ENCODE measurements at places on chromosomes 16 and 17.

- no peak for DNase-seq
Observed at GRCh38 chr17:76914937-76915336, 46.7 kb downstream of the MGAT5B start.

- no peak for DNase-seq
Observed at GRCh38 chr17:62821189-62822079, 13.3 kb upstream of the MARCHF10 start.

GRCh38 chr16:15913046-15913698, 24.8 kb upstream of the CEP20 start:
- DNase-seq = no peak

DNA sequence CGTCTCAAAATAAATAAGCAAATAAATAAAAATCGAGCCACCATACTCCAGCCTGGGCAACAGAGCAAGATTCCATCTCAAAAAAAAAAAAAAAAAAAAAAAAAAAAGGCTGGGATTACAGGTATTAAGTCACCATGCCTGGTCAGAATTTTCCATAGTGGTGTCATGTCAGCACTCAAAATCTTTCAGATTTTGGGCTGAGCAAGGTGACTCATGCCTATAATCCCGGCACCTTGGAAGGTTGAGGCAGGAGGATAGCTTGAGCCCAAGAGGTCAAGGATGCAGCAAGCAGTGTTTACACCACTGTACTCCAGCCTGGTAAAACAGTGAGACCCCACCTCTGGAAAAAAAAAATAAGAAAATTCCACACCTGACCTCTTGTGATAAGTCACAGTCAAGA, 52.2 kb downstream of the FBXL20 start:
- no peak for DNase-seq

- no peak for DNase-seq
Observed at GRCh38 chr17:40551879-40552768, 13.1 kb downstream of the CCR7 start.

- no peak for DNase-seq
Observed at GRCh38 chr17:66451188-66452149, 149.1 kb downstream of the PRKCA start.

DNA sequence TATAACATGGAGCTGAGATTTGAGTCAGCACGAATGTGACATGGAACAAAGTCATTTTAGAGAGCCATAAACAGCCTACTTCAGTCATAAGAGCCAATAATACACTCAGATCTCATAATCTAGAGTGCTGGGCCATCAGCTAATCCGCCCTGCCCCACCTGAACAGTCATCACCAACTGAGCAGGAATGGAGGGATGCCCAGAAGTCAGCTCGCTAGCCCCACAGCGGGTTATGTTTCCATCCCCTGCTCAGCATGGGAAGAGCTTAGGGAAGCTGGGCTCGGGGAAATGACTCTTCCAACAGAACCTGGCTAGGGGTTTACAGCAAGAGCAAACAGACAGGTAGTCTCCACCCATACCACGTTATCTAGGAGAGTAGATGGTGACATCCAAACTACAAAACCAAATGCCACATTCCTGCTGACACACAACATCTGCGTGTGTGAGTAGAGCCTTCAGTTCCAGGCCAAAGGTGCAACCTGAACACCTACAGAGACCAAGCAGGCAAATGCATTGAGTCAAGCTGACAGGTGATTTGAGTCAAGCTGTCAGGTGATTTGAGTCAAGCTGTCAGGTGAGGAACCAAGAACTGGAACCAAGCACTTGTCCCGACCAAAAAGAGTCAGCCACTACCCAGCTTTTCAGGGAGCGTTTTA, 2.0 kb downstream of the TMEM11 start:
- no peak for DNase-seq

DNA sequence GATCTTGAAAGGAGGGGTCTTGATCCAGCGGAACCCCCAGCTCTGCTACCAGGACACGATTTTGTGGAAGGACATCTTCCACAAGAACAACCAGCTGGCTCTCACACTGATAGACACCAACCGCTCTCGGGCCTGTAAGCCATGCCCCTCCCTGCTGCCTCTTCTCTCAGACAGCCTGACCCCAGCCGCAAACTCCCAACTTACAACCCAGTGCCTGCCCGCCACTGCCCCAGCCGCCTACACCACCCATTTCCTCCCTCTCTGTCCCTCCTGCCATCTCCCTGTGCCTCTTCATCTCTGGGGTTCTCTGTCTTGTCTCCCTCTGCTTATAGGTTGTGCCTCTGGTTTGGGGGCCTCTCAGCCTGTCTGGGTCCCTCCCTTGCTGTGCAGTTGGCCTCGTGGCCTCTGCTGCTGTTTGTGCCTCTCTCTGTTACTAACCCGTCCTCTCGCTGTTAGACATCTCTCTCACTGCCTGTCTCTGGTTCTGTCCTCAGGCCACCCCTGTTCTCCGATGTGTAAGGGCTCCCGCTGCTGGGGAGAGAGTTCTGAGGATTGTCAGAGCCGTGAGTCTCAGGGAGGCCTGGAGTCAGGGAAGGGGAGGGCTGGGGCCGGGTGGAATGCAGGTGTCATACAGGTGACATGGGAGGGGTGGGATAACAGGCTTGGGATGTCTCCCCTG, 9.6 kb downstream of the ERBB2 start:
- no peak for DNase-seq

DNA sequence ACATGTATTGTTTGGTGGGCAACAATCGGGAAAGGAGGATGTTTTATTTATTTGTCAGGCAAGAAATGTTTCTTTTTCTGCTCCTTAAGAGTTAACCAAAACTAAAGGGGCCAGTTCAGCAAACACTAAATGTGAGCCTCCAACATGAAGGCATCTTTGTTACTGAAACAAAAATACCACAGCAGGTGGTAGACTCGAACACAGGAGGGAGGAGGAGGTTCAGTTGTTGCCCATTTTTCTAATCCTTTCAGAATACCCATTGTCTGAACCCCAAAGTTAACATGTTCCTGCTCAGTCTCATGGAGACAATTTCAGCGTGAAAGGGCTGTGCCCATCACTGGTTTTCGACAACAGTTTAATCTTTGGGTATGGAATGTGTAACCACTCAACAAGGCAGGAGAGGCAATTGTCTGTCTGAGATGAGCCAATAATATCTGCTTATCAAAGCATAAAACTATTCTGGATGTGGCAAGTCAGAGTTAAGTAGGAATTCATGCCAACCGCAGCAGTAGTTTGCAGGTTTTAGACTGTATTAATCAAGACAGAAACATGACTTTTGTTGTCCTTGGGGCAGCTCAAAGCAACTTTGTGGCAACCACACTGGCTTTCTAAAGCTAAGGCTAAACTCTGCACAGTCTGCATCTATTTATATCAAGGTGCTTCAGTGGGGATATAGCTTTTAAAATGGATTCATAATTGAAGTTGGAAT, 211.7 kb downstream of the FTO start:
- no peak for DNase-seq

DNA sequence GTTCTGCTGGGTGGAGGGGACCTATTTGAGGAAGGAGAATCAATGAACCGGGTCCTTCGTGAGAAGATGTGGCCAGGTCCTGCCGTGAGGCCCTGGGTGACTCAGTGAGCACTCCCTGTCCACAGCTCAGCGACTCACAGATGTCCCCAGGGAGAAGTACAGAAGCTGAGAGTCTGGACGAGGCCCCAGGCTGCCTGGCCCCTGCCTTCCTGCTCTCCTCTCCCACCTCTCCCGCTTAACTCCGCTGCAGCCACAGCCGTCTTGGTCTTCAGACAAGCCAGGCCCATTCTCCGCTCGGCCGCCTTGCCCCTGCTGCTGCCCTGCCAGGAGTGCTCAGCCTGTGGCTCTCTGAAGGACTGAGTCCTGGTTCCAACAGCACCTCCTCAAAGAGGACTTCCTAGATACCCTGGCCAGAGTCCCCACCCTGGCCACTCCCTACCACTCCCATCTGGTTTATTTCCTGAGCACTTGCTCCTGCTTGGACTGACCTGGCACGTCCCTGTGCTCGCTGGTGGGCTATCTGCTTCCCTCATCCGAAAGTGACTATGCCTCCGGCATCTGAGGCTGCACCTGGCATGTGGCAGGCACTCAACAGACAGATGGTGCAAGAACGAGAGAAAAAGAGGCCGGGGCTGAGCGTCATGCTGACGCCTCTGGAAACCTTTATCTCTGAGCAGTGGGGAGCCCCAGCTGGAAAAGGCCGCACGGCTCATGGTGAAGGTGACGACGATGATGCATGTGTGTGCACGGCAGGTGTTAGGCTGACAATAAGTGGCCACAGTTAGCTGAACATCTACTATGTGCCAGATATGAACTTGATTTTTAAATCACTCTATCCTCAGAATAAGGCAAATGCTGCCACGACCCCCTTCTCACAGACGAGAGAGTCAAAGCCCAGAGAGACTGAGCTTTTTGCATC, 9.2 kb upstream of the TNFRSF13B start:
- DNase-seq = no peak

GRCh38 chr17:51435171-51435552, 174.8 kb downstream of the UTP18 start:
- no peak for DNase-seq

DNA sequence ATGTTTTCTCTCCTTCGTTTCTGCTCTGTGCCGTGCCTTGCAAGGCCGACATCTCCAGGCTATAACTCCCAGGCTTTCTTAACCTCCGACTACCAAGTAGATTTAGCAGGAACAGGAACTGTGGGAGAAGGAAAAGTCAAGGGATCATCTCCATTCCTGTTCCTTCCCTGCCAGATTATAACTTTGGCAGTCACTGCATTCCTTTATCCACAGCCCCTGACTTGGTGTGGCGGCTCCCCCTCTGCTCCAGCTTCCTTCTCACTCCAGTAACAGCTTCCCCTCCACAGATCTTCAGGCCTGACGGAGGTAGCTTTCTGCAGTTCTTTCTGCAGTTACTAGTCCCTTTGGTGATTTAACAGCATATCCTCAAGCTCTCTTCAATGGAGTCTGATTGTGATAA, 234.6 kb upstream of the MON1B start:
- no peak for DNase-seq

GRCh38 chr16:64882078-64882784, 239.6 kb downstream of the CDH11 start:
- no peak for DNase-seq

GRCh38 chr16:28839899-28840298, 6.2 kb downstream of the TUFM start:
- no peak for DNase-seq

DNA sequence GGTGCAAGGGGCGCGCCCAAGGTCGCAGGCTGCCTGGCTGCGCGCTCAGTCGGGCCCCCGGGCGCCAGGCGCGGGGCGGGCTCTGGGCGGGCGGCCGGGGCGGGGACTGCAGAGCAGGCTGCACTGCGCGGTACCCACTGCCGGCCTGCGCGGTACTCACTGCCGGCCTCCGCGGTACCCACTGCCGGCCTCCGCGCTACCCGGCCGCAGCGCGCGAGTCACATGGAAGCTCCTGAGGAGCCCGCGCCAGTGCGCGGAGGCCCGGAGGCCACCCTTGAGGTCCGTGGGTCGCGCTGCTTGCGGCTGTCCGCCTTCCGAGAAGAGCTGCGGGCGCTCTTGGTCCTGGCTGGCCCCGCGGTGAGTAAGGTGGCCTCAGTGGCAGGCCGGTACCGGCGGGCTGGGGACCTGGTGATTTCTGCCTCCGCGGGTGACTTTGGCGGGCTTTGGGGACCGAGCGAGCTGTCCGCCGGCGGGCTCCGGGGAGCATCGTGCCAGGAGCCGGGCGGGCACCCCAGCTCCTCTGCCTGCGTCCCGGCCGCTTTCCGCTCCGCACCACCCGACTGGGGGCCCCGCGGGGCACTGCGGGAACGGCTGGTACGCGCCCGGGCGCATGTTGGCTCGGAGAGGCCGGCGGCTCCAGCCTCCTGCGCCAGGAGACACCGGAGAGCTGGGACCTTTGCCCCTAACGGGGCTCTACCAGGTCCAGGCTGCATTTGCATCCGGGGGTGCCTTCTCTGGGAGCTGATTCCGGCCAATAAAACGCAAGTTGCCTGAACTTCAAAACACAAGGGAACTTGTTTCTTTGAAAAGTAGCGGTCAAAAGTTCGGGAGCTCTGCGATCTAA, at the start of gene SLC47A1:
TSS of gene SLC47A1 (plus strand) at position 137 of the 844 bp plus-strand sequence. CDS start at position 223, 86 bp downstream.
- DNase-seq = no peak

- no peak for DNase-seq
Observed at GRCh38 chr17:46908068-46908737, 14.8 kb upstream of the GOSR2 start.

DNA sequence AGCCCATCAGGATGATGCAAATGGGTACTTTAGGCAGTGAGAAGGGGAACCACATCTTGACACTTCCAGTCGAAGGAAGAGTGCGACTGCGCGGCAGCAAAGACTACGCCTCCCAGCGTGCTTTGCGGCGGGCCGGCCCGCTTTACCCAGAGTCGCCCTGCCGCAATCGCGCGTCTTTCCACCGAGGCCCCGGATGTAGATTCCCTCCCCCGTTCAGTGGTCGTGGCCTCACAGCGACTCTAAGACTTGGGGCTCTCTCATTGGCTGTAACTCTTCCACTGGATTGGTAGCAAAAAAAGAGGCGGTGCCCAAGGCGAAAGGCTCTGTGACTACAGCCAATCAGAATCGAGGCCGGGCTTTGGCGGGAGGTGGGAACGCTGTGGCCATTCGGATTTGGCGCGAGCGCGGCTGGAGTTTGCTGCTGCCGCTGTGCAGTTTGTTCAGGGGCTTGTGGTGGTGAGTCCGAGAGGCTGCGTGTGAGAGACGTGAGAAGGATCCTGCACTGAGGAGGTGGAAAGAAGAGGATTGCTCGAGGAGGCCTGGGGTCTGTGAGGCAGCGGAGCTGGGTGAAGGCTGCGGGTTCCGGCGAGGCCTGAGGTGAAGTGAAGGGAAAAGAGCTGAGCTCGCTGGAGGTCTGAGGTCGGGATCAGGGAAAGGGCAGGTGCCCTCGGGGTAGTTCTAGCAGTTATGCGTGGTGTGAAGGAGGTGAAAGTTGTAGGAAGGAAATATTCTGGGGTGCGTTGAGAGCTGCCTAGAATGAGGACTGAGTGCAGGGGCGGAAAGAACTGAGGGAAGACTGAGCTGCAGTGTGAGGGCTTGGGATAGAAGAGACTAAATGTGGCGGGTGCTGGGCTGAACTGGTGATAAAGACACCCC, at the start of gene CDC6:
TSS of gene CDC6 (plus strand) at position 386 of the 876 bp plus-strand sequence. CDS start 1,542 bp downstream, outside the sequence.
- DNase-seq = peak; percentile 90

- no peak for DNase-seq
Observed at GRCh38 chr16:65119901-65120401, 1.9 kb downstream of the CDH11 start.

- no peak for DNase-seq
Observed at GRCh38 chr16:15034266-15035162, 21.4 kb downstream of the NTAN1 start.

DNA sequence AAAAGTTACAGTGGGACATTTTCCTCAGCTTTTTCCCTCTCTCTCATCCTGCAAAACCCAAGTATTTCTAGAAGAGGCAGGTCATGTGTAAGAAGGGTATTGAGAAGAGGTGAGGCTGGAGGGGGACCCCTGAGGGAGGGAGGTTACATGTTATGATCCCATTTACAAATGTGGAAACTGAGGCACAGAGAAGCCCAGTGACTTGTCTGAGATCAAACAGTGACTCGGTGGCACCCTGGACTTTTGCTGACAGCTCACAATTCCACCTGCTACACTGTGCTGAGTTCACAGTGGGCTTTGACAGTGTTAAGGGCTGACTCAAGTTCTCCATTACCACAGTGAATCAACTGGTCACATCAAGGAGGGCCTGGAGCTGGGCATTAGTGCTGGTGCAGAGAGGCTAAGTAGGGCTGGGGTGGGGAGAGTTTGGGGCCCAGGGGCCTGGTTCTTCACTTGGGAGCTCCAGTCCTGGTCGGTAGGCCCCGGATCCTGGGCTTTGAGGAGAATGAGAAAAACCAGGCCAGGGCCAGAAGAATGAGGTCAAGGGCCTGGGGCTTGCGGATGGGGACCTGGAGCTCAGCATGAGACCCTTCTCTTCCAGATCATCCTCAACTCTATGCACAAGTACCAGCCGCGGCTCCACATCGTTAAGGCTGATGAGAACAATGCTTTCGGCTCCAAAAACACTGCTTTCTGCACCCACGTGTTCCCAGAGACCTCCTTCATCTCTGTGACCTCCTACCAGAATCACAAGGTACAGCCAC, 26.0 kb downstream of the TBX4 start:
- no peak for DNase-seq

Data from stimulated activated CD4-positive, alpha-beta T cell treated with anti-CD3 and anti-CD28 coated beads, TNF-alpha, amount 100 ng/mL, for 4 hours (primary cell).